ENCODE measurements at places on chromosomes 2 and 18.

- DNase-seq: no peak
Observed at GRCh38 chr2:40814616-40815015, 362.7 kb upstream of the SLC8A1 start.

DNA sequence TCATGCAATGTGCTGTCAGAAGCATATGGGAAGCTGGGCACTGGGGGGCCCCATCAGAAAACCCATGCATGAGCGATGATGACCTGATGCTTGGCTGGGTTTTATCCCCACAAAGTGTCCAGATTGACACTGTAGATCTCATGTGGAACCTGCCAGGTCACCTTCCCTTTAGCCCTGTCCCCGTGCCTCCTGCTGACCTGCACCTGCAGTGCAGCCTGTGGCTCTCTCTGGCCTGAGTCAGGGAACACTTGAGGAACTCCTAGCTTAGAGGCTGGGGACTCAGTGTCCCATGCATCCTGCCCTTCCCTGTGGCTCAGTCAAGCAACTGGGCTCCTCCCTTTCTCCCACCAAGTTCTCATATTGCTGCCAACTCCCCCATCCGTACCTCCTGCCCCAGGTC, 57.7 kb downstream of the PDCL3 start:
- DNase-seq: no peak

GRCh38 chr2:201558665-201559064, 84.6 kb downstream of the TMEM237 start:
- DNase-seq: no peak

- DNase-seq: no peak
Observed at GRCh38 chr18:63588909-63589308, 1.8 kb downstream of the SERPINB13 start.

- no peak for DNase-seq
Observed at GRCh38 chr2:72263776-72264060, 116.1 kb upstream of the CYP26B1 start.

- peak; percentile 39 for DNase-seq
Observed at GRCh38 chr18:48007955-48008701, 77.7 kb upstream of the SMAD2 start.

DNA sequence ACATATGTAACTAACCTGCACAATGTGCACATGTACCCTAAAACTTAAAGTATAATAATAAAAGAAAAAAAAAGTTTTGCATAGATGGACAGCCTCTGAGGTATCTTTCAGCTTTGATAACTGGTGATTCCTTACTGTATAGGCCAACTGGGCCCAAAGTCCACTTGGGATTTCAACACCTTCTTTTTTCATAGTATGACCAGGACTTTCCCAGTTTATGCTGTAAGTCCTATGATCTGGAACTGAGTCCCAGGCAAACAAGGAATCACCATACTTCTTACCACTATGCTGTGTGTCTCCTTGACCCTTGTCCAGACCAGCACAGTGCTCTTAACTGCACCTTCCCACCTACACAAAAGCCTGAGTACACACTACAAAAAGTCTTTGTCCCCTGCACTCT, 205.1 kb upstream of the RBBP8 start:
- DNase-seq: no peak

DNA sequence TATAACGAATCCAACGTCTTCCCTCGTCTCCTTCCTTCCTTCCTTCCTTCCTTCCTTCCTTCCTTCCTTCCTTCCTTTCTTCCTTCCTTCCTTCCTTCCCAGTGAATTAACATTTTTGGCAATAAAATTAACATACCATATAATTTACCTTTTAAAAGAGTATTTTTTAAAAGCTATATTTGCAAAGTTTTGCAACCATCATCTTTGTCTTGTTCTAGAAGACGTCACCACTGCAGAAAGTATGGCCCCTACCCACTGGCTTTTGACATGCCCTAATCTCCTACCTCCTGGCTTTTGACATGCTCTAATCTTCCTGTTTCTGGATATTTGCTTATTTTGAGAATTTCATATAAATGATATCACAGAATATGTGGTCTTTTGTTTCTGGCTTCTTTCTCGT, 1023.9 kb upstream of the ZEB2 start:
- DNase-seq: no peak

DNA sequence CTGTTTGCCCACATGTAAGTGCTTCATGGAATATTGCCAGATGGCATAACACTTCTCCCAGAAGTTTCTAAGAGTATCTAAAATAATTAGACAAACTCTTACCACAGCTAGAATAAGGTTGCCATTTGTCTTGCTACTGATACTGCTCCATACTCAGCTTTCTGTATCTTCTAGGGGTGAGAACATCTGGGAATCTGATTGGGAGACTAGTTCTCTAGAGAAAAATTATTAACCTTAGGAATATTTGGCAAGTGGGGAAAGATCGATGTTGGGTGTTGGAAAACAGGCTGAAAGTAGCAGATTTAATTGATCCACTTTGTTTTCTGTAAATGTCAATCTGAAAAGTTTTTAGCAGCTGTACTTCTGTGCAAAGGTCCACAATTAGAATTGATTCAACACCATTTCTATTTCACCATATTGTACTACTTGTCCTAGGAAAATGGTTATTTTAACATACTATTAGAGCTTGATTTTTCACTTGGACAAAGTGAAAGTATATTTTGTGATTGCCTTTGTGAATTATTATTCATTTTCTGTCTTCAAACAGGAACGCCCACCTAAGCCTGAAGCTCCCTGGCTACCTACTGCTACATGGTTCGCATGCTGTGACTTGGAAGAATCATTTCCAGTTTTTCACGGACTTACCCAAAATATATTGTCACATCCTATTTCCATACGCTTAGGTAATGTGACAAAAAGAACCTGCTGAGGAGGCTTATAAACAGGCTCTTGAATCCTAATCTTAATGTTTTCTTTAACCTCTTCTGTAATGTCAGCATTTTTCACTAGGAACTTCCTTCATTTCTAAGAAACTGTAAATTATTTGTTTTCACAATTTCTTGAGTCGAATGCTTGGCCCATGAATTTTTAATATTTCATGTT, 147.7 kb downstream of the TRABD2A start:
- DNase-seq: no peak

DNA sequence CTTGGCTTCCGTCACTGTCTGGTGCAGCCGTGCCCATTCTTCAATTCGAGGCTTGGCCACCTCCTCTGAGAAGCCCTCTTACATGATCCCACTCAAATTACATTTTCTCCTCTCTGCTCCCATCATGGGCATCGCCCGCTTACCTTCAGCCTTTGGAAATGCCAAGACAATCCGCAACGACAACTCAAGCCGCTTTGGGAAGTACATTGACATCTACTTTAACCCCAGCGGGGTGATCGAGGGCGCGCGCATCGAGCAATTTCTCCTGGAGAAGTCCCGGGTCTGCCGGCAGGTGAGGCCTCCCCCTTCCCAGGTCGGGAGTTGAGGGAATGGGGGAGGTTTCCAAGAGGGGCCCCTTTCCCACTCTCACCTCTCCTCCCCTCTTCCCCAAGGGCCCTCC, 38.3 kb downstream of the MYO7B start:
- no peak for DNase-seq

GRCh38 chr2:99598441-99598840, 108.6 kb upstream of the REV1 start:
- no peak for DNase-seq

GRCh38 chr2:88549616-88550292, 77.5 kb downstream of the EIF2AK3 start:
- no peak for DNase-seq

GRCh38 chr2:101823347-101823791, 125.9 kb downstream of the MAP4K4 start:
- peak; percentile 62 for DNase-seq

- DNase-seq: no peak
Observed at GRCh38 chr2:25251422-25252273, 83.3 kb upstream of the POMC start.

DNA sequence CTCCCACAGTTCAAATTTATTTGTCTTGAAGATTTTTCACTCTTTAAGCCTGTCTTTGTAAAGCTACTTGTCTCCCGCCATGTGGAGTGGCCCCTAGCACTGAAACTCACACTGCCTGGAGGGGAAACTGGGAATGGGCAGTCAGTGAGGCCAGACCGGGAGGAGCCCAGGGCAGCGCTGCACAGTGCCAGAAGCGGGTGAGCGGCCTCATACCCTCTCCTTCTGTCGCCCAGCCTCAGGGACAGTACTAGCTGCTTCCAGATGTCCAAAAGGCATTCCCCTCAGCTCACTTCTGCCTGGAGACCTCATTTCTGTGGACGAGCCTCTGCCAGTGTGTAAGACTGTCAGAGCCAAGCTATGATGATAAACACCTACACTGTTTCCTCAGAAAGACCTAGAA, 79.9 kb downstream of the SEPTIN10 start:
- DNase-seq: no peak

GRCh38 chr2:118711603-118712002, 135.8 kb downstream of the EN1 start:
- no peak for DNase-seq

GRCh38 chr2:28991460-28991859, 10.4 kb downstream of the TOGARAM2 start:
- DNase-seq: no peak

DNA sequence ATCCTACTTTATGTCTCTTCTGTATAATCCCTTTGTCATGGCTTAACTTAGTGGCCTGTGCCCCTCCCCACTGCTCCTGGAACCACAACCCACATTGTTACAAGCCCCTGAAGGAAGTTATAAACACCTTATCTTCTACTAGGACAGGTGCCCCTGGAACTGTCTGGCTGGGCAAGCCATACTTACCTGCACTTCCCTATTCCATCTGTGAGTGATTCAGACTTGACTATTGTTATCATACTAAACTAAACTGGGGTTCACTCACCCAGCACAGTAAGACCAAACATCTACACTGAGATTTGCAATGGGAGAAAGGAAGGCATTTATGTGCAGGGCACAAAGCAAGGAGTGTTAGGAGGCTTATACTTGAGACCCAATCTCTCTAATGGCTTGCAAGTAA, 3.7 kb upstream of the UGT1A6 start:
- no peak for DNase-seq

DNA sequence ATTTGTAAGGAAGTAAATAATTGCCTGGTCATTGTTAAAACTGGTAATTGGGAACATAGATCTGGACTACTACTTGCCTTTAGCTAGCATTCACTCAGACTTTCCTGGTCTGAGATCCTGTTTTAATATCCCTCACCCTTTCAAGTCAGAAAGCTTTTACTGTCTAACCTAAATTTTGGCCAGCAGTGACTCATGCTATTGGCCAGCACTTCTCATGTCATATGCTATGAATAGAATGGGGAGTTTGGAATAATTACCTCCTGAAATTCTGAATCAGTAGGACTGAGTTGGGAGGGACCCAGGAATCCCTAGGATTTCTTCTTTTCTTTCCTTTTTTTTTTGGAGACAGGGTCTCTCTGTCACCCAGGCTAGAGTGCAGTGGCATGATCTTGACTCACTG, 19.3 kb downstream of the STK36 start:
- DNase-seq: no peak

DNA sequence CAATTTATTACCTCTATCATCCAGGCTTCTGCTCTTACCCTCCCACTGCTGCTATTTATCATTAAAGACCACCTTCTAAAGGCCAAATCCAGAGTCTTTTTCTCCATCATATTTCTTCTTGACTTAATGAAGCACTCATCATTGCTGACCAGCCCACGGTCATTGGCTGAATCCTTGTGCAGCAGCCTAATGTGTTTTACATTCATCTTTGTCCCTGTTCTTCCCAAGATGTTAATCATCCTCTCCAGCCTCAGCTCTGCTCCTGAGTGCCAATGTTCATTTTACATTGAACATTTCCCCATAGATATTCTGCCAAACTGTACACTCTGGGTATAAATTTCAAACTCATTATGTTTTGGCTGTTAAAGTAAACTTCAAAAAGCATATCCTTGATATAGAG, 373.6 kb downstream of the NUP35 start:
- DNase-seq: no peak

- no peak for DNase-seq
Observed at GRCh38 chr2:231861288-231861931, 64.8 kb downstream of the NPPC start.

DNA sequence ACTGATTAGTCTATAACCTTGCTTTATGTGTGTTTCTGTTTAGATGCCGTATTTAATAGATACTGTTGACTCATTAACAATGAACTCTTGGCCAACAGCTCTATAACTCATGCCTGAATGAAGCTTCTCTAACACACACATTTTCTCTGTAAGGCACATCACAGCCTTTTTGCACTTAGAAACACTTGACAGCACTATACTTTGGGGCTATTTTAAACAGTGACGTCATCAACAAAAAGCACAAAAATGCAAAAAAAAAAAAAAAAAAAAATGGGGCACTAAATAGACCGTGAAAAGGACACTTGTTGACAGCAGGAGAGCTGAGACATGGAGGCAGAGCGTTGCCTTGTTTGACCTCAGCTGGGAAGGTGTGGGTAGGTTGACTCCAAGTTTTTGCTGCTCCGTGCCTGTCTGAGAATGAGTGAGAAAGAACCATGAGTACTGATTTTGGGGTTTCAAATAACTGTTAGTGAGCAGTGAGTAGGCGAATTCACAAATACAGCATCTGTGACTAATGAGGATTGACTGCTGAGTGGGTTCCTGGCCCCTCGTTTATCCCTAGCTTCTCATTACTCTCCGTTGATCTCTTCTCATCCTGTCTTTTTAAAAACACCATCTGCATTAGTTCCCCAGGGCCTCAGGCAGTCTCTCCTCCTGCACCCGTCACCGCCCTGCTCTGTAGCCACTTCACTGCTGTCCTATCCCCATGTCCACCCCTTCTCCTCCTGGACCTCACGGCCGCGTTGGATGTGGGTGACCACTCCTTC, 24.4 kb downstream of the SPP2 start:
- DNase-seq: no peak

DNA sequence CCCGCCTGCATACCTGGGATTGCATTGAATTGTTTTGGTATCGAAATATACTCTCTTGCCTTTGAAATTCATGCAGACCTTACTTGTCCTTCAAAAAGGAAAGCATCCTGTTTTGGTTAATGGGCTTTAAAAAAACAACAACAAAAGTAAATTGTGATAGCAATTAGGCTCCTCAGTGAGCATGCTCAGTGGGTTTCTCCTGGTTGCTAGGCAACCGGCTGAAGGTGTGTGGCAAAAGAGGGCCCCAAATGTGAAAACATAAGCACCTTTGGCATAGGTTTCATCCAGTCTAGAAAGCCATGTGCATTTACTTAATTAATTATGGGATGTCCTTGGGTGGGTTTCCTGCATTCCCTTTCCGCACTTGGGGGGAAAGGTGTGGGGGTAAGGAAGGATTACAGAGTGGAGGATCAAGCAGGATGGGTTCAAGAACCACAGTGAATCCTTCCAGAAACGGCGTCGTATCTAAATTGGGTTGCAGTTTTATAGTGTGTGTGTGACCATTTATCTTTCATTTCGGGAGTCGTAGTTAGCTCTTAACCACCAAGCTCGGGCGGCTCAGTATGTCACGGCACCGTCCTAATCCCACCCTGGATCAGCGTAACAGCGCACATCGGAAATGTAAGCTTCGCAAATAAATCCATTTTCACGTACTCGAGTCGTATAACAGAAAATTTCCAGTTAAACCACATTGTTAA, 274.9 kb upstream of the TCF4 start:
- DNase-seq: no peak

DNA sequence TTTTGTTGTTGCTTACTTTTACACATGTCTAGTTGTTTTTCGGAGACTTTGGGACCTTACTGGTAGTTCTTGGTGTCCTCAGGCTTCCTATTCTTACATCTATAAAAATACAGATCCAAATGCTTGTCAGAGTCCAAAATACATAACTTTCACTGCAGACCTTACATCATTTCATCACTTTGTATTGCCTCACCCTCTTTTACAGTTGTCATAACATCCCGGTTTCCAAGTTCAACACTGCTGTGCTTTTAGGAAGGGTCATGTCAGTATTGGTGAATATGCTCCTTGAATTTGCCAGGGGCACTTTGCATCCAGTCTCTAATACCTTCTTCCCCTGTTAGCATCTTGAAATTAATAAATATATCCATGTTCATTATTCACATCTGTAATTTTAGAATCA, 518.2 kb upstream of the RAB12 start:
- no peak for DNase-seq

Data from stimulated activated CD4-positive, alpha-beta T cell treated with anti-CD3 and anti-CD28 coated beads, Interleukin-12 subunit alpha, Interleukin-12 subunit beta, amount 100 ng/mL, for 24 hours (primary cell).